ENCODE measurements at places on chromosomes 1 and 21.
A peak's percentile ranks its signal among the peaks of the same experiment; 100 is the strongest.

DNA sequence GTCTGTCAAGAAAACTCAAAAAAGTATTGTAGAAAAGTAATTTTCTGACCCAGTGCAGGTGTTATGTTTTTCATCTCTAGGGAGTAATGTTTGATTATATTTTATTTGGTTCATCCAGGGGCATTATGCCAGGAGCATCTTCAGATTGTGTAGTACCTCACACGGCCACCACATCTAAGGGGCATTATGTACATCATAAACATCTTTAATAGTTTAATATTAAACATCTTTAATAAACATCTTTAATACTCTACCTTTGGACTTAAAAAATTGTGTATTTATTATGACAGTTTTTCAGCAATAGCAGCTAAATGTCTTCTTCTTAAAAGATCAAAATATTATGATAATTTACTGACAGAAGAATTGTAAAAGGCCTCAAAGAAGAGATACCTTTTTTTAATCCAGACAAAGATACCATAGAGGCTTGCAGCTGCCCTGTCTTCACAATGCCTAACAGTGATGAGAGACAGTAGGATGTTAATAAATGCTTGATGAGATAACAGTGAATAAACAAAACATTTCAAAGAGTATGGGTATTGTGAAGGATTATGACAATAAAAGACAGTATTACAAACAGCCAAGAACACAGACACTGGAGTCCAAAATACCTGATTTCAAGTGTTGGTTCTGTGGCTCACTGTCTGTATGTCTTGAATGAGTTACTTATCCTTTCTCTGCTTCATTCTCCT is 240.9 kb upstream of the ADGRL2 start:
- DNase-seq = no peak
- H3K27ac ChIP-seq = no peak overlapping the region
- no peak overlapping the region for H3K4me3 ChIP-seq
- H3K36me3 ChIP-seq = no peaks in the 10 kb centered on the region

GRCh38 chr1:170741678-170742077 is 77.7 kb downstream of the PRRX1 start:
- peaks cover 33% of the 10 kb centered on the region for H3K36me3 ChIP-seq
- H3K4me3 ChIP-seq = no peak overlapping the region
- H3K27me3 ChIP-seq = no peaks in the 10 kb centered on the region
- no peak for DNase-seq
- no peaks in the 10 kb centered on the region for H3K4me1 ChIP-seq

DNA sequence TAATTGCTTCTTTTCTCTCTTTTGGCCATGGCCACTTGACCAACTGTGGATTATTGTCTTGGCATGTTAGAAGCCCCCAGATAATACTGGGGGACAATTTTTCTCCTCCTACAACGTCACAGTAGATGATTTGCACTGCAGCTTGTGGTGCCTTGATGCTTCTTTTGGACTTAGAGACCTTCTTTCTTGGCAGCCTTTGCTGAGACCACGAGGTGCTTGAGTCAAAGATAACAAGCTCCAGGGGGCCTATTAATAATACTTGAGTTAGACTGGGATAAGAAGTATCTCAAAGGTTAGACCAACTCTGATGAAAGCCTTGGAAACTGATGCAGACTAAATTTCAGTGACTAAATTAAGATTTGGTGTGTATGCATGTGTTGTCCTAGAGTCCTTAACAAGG is 3.2 kb downstream of the PPP1R12B start:
- no peak overlapping the region for H3K27ac ChIP-seq
- no peaks in the 10 kb centered on the region for H3K4me1 ChIP-seq
- no peak overlapping the region for H3K4me3 ChIP-seq
- H3K36me3 ChIP-seq = no peaks in the 10 kb centered on the region
- H3K27me3 ChIP-seq = no peaks in the 10 kb centered on the region

- H3K36me3 ChIP-seq = no peaks in the 10 kb centered on the region
- peak; percentile 56 for DNase-seq
- H3K27me3 ChIP-seq = peaks cover 35% of the 10 kb centered on the region
- H3K4me1 ChIP-seq = peaks cover 29% of the 10 kb centered on the region
These were observed at the start of gene PDE9A for GRCh38 chr21:42653231-42654061. Gene PDE9A, plus strand, starts transcription at chr21:42653621. Its CDS starts 194 bp downstream, at chr21:42653815.

GRCh38 chr1:211549092-211549711 is 29.8 kb downstream of the SLC30A1 start:
- no peak for DNase-seq
- no peak overlapping the region for H3K4me3 ChIP-seq
- H3K4me1 ChIP-seq = no peaks in the 10 kb centered on the region
- H3K27me3 ChIP-seq = peaks cover 9% of the 10 kb centered on the region

GRCh38 chr1:1539310-1540089 is 924 bp downstream of the TMEM240 start:
- peak overlapping the region; percentile 82 for H3K4me3 ChIP-seq
- no peaks in the 10 kb centered on the region for H3K27me3 ChIP-seq
- H3K36me3 ChIP-seq = peaks cover 37% of the 10 kb centered on the region
- peak; percentile 58 for DNase-seq

DNA sequence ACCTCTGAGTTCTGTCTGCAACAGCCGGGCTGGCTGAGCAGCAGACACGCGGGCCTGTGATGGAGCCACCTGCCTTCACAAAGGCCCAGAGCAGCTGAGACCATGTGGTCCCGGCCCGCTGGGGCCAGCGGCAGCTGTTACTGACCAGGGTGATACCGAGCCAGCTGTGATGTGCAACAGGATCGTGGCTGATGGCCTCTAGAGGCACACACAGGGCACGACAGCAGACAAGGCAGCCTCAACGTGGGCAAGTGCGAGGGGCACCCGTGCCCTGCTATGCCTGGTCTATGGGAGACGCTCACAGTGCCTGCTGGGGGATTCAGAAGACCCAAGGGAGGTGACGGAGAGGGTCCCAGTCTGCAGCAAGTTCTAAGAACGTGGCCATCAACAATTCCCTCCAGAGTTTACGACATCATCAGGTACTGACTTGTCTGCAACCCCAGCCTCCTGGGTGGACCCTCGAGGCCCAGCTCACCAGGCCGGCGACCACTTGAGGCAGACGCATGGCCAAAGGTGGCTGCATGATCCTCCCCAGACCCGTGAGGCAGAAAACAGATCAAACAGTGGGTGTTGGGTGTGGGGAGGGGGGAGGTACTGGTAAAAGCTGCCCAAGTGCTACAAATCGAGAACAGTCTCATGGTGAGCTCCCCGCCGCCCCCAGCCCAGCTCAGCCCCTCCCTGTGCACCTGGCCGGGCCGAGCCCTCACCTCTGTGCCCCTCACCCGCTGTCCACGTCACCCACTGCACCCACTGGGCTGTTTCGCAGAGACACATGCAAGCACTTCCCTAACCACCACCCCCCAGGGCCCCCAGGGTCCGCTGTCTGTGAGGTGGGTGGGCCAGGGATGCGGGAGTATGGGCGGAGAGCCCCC is 6.0 kb downstream of the POFUT2 start:
- H3K4me1 ChIP-seq = peaks cover 4% of the 10 kb centered on the region
- H3K27ac ChIP-seq = no peak overlapping the region
- H3K4me3 ChIP-seq = no peak overlapping the region
- no peak for DNase-seq
- peaks cover 89% of the 10 kb centered on the region for H3K36me3 ChIP-seq
- no peaks in the 10 kb centered on the region for H3K27me3 ChIP-seq

GRCh38 chr1:83791821-83792437 is 207.0 kb downstream of the TTLL7 start:
- no peaks in the 10 kb centered on the region for H3K4me1 ChIP-seq
- DNase-seq = peak; percentile 83
- H3K4me3 ChIP-seq = no peak overlapping the region

GRCh38 chr1:221405146-221405545 is 336.7 kb downstream of the DUSP10 start:
- no peaks in the 10 kb centered on the region for H3K36me3 ChIP-seq
- DNase-seq = no peak
- H3K4me1 ChIP-seq = no peaks in the 10 kb centered on the region
- no peaks in the 10 kb centered on the region for H3K27me3 ChIP-seq
- no peak overlapping the region for H3K4me3 ChIP-seq
- H3K27ac ChIP-seq = no peak overlapping the region
